ENCODE measurements at places on chromosomes 7 and 10.

DNA sequence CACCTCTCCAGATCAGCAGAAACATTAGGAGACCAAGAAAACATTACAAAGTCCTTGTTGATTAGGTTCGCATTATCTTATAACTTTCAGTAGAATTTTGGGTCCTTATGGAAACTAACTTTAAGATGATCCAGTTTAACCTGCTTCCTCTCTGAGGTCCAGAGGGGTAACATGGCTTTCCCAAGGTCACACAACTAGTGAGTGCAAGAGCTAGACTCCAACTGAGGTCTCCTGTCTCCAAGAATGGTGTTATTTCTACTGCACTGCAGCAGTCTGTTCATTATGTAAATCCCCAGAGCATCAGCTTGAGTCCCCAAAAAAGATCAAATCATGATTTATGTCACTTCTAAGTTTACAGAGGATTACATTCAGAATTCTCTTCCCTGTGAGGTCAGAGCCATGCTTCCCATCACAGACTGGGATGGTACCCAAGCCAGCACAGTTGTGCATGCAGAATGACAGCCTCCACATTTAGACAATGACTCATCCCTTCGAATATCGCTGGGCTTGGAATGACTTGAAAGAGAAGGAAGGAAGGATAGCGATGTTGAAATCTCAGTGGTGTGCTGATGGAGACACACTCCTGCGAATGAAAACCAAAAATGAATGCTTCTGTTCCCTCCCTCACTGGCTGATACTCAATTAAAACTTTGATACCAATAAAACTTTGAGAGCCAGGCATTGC is 163.1 kb upstream of the PLXNA4 start:
- no peak for DNase-seq

DNA sequence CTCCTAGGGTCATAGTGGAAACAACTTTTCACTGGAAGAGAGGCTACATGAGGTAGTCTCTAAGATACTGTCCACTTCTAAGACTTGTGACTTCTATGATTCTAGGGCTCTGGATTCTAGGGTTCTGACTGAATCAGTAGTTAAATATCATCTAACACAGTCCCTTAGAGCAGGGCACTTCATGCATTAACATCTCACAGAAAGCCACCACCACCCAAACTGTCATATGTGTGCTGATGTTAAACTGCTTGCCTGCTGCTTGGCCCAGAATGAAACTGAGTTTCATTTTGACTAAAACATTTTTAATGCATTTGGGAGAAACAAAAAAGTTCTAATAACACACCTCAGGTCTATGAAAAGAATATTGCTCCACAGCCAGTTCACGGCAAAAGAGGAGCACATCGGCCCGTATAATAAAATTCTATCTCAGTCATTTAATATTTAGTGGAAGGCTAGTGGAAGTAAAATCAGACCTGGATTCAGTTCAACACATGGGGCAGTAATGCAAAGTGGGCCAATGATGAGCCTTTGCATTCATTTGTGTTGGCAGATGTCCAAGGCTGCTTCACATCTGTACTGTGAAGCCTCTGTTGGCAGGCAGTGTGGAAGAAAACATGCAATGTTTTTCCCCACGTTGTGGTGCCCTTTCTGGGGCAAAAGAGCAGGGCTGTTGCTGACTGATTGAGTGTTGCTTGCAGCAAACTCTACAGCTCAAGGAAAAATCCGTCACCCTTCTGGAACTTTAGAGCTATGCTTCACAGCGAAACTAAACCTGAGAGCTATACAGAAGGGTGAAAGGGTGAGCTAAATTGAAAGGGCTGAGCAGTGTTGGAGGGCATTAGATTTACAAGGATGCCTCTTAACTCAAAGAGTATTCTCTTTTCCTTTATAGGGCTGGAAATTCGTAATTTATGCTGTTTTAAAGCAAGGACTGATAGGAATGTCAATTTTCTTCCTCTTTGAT is 33.5 kb upstream of the AUTS2 start:
- no peak for DNase-seq

DNA sequence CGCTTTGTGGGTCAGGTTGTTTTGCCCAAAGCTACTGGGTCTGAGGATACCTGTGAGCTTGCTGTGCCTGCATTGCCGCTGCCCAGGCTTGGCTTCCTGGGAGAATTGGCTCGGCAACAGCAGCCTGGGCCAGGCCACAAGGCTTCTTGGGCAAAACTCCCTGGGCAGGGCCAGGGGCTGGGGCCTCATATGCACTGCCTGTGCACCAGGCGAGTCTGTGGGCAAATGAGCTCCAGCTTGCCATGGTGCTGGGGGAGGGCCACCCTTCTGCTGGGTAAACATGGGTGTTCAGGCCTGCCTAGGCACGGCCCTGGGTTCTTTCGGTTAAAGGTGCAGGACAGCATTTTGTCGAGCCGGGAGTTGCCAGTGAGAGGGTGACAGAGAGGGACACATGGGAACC is 19.4 kb downstream of the ZMIZ1 start:
- DNase-seq = no peak

DNA sequence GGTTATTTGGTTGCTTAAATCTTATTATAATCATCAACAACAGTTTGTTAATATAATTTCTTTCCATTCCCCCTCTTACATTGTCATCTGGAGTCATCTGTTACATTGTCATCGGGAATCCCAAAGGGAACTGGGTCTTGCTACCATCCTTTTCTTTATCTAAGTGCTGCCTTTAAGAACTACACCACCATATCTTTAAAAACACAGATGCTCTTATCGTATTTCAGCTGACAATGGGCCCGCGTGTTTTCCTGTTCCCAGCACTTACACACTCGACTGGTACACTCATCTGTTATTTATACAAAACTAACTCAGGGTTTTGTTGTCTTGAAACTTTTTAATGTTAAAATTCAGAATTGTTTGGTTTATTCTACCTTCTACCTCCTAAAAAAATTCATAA is 256.2 kb upstream of the MGMT start:
- DNase-seq = no peak

DNA sequence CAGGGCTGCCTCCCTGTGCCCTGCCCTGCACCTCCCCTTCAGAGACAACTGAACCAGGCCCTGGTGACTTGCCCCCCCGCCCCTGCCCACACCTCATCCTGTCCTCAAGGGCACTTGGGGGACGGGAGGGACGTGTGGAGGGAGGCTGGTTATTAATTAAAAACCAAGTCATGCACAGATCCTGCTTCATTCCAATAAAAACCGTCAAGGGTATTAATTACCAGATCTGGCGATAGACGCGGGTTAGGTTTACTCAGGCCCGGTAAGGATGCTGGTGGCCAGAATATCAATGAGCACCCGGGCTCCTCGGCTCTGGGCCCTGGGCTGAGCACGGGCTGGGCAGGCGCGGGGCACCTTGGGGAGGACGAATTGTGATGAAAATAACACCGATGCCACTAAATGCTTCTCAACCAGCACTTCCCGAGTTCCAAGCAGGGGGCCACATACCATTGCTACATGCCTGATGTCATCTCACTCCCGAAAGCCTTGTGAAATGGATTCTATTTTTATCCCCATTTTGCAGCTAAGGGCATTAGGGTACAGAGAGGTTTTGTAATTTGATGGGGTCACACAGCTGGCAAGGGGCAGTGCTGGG is 24.5 kb upstream of the GTF2IRD1 start:
- no peak for DNase-seq

GRCh38 chr7:24727154-24728120 is 29.8 kb downstream of the GSDME start:
- DNase-seq = no peak

DNA sequence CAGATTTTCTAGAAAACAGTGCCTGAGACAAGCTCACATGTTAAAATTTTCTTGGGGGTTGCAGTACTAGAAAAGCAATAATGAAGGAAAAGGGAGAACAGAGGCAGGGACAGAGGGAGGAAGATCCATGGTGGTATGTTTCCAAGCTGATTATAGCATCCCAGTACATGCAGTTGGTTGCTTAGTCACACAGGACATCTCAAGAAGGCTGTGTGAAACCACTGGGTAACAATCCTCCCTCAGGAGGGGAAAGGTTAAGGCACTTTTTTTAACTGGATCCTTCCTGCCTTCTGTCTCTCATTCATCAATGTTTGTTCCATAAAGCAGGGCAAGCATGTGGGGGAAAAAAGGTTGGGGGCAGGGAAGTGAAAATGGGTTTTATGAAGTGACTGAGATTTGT is 6.1 kb upstream of the IMMP2L start:
- DNase-seq = no peak

GRCh38 chr7:20665096-20665495 is 49.6 kb downstream of the ABCB5 start:
- no peak for DNase-seq

DNA sequence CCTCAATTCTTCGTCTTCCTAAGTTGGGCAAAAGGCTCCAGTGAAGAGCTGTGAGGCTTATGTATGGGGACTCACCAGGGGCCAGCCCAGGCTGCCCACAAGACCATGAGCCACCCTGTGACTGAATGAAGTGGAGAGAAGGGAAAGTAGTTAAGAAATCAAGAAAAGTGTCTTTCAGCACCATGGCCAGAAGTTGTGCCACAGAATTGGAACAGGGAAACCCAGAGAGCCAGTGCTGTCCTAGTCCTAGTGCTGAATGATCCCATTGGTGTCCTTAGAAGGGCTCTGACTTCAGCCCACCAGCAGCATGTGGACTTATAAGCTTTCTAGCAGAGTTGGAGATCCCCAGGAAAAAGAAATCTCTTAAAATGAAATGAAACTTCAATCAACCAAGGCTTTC is 37.0 kb upstream of the CCSER2 start:
- DNase-seq = no peak

DNA sequence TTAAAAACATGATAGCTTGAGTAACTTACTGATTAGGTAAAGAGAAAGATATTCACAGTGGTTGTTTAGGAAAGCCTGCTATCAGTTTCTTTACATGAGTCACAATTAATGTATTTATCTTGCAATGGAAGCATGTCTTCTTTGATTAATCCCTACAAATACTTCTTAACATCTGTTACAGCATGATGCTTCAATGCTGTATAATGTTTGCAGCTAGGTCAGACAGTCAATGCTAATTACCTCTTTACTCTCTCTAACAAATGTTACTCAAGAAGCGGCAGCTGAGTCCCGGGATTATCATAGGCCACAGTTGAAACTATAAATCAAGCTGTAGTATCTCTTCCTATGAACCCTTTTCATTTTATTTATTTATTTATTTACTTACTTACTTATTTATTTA is 33.2 kb downstream of the ACBD5 start:
- no peak for DNase-seq

GRCh38 chr7:86006909-86007308 is 636.8 kb upstream of the GRM3 start:
- DNase-seq = no peak

- no peak for DNase-seq
Observed at GRCh38 chr10:99673492-99673891, 14.2 kb downstream of the ENTPD7 start.

- no peak for DNase-seq
Observed at GRCh38 chr7:151888079-151889067, 11.5 kb upstream of the PRKAG2 start.

- no peak for DNase-seq
Observed at GRCh38 chr10:26628395-26628794, 69.1 kb upstream of the PDSS1 start.

DNA sequence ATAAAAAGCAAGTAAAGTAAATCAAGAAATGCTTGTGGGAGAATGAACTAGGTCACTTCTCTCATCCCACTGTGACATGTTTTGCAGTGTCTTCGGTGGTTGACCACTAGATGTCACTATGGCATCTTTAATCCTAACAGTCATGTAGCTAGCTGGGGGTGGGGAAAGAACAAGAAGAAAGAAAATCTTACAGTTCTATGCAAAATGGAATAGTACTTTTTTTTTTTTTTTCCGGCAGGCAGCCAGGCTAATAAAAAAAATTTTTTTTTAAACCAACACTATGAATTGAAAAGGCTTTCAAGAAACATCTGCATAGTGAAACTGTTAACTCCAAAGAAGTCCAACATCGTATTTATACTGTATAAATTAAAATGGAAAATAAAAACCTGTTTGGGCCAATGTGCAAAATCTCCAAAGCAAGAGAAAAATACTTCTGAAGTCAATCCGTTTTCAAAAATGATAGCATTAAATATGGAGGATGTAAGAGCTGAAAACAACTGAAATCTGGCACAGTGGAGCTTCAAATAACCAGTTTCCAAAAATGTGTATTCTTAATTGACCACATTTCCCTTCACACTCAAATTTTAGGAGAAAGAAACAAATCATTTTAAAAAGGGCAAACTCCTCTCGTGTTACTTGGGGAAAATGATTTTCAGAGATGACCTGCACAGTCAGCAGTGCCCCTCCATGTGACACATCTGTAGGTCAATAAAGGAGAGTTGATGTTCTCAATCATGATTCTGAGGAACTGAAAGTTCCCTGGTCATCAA is 38.5 kb downstream of the CDK1 start:
- no peak for DNase-seq

GRCh38 chr10:23088609-23089008 is 6.8 kb upstream of the MSRB2 start:
- no peak for DNase-seq

- no peak for DNase-seq
Observed at GRCh38 chr10:120929166-120929565, 78.0 kb downstream of the WDR11 start.

DNA sequence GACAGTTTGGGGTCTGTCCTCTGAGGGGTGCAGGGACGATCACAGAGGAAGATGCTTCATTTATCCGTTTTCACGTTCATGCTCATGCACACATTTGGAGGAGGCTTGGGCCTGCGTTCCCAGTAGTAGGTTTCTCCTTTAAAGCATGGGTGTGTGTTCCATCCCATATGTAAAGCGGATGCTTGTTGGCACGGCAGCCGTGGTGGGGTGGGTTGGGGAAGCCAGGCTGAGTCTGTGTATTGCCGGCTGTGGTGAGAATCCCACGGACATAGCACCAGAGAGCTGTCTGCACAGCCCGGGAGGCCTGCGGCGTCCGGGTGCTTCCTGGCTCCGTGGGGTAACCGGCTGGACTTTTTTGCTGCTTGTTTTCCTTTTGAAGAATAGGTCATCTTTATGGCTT is 440 bp downstream of the JAKMIP3 start:
- DNase-seq = no peak

DNA sequence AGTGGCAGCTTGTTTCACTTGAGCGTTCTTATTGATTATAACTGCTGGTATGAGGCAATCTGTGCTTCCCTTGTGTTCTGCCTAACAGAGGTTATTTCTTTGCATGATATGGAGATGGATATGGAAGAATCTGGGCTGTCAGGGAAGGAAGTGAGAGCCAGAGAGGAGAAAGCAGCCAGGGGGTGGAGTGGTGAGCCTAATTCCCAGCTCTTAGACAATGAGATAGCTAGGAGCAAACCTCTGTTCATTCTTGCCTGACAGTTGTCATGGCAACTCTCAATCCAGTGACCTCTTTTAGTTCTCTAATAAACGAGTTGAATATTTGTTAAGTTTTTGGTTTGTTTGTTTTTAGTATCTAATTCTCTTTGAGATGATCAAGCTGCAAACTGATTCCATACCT is 214.3 kb downstream of the NRG3 start:
- DNase-seq = no peak

GRCh38 chr7:156892081-156892800 is 742 bp downstream of the LMBR1 start:
- peak; percentile 52 for DNase-seq

All from activated CD4-positive, CD25-positive, alpha-beta regulatory T cell (primary cell).